HepG2 (cell line): ENCODE measurements at places on chromosomes 4 and X.

DNA sequence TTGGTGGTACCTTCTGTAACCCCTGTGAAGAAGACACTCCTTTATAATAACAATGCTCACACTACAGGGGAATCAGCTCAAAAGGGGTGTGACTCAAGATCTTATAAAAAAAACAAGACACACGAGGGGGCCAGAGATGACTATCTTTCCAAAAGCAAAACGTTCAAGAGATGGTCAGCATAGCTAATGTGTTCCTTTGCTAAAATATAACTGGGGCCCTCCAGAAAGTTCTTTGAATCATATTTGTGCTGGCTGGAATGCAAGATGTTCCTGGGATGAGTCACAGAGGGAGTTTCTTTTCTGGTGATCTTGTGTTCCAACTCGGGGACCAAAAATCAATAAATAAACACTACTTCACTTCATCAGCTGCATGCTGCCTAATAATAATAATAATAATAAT is 46.5 kb downstream of the RAI2 start:
- no peak for DNase-seq

GRCh38 chr4:94897023-94897422 is 139.3 kb downstream of the BMPR1B start:
- peak; percentile 76 for DNase-seq

GRCh38 chrX:14616301-14616700 is 87.0 kb downstream of the GLRA2 start:
- no peak for DNase-seq

GRCh38 chrX:73944563-73944908 is 359.4 kb upstream of the ZCCHC13 start:
- no peak for DNase-seq

DNA sequence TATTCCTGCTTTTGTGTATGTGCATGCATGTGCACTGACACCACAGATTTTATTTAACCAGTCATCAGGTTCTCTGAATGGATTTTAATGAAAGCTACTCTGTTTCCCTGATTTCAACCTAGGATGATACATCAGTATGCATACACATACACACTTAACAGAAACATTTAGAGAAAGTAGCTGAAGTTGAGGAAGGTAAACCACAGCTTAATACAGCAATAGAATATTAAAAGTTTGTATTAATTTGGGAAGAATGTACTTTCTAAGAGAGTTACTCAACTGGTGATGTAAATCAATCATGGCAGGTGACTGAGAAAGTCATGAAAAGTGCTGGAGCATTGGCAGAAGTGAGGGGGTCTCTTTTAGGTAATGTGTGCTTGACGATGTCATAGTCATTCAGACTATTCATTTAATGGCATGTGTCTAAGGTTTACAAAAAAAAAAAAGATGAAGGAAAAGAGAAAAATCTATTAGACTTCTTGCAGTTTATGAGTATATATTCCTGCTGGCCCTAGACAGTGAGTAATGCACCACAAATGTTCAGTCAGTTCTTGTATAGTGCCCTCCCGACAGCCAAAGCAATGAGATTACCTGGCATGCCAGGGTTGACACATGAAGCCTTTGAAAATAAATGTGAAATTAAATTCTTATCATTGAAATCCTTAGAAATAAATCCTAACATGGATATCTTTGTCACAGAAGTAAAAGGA is 187.6 kb downstream of the RAPGEF2 start:
- DNase-seq: no peak

GRCh38 chrX:70405003-70405402 is 18.1 kb upstream of the GDPD2 start:
- DNase-seq: no peak

- no peak for DNase-seq
Observed at GRCh38 chrX:10414862-10415261, 205.5 kb downstream of the MID1 start.

DNA sequence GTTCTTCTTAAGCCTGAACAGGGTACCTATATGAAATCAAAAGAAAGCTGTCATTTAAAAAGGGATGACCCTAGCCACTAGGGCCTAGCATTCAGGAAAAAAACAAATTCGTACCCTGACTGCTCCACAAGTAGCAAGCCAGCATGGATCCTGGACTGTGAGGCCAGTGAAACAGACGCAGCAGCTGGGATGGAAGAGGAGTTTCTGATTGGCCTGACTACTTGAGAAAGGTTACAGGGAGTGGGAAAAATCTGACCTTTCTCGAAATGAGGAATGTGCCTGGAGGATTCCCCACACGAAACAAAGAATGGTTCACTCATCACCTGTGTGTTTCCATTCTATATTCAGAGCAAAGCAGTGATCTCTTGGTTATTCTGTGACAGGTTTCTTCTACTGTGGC is 87.6 kb upstream of the JADE1 start:
- no peak for DNase-seq

DNA sequence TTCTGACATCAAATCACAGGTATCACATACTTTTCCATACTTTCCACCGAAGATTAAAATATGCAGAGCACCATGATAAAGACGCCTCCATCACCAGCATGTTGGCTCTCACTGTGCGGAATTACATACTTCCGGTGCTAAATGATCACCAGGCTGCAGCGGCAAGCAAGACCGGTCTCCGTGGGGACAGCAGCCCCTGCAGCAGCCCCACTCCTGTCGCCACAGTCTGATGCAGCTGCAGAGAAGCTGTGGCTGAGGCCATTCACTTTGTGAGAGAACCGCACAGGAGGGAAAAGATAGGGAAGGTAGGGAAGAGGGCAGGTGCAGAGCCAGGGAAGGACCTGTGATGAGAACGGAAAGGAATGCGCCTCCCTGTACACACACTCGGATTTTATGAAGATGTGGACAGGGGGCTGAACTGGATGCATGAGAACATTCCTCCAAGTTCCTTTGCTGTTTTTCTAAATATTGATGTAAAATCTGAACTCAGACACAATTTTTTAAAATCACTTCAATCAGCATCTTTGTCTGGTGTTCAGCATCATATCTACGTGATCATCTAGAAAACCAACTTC is 38.3 kb downstream of the AFAP1 start:
- DNase-seq: no peak

GRCh38 chrX:110308220-110308619 is 9.7 kb downstream of the AMMECR1 start:
- no peak for DNase-seq

- DNase-seq: no peak
Observed at GRCh38 chr4:38046727-38047489, 86.7 kb downstream of the PTTG2 start.

GRCh38 chrX:106201502-106202178 is 33.5 kb downstream of the PWWP3B start:
- DNase-seq: no peak

DNA sequence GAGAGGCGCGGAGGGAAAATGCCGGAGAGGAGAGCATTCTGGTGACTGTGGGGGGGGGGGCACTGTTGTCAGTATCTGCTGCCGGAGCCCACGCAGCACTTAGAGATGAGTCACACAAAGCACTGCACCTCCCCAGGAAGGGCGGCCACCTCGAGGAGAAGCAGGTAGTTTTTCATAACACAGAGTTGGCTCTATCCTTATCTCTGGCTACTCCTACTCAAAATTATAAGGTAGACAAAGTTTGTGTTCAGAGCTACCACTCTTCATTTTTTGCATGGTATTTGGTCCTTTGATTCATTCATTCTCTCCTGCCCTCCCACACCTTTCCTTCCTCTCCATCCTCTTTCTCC is 76.2 kb upstream of the SCOC start:
- no peak for DNase-seq

DNA sequence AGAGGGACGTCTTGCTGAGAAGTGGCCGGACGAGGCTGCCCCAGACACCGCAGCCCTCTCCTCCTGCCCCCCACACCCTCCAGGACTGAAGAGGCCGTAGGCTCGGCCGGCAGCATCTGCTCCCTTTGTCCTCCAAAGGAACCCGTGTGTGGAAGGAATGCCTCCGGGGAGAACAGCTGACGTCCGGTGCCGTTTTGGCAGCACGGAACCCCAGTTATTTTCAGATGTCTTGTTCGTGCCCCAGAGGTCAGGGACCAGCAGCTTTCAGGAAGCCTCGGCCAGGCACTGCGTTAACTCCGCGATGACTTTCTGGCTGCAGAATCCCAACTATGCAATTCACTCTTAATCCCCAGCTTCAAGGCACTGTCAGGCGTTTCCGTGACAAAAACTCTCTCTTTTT is 10.9 kb upstream of the PPP2R3B start:
- DNase-seq: no peak

- no peak for DNase-seq
Observed at GRCh38 chr4:575281-576141, 584 bp downstream of the TMEM271 start.

- no peak for DNase-seq
Observed at GRCh38 chr4:170012629-170012958, 13.6 kb downstream of the MFAP3L start.

GRCh38 chr4:184899261-184900134 is 73.7 kb upstream of the ACSL1 start:
- DNase-seq: no peak

DNA sequence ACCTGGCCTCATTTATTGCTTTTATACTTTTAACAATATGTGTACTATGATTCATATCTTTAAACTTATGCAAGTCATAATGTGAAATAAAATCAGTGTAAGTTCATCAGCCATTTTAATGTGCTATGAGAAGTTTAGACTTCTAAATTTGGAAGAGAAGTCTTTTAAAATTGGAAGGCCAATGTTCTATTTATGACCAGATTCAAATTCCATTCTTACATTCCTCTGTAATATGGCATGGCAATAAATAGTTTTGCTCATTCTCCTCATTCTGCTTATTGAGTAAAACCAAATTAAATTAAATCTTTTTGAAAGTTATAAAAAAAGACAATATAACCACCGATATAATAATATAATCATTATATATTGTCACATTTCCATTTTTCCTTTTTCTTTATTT is 126.2 kb downstream of the SORBS2 start:
- DNase-seq: no peak

GRCh38 chr4:89157488-89158024 is 46.2 kb downstream of the TIGD2 start:
- DNase-seq: no peak

DNA sequence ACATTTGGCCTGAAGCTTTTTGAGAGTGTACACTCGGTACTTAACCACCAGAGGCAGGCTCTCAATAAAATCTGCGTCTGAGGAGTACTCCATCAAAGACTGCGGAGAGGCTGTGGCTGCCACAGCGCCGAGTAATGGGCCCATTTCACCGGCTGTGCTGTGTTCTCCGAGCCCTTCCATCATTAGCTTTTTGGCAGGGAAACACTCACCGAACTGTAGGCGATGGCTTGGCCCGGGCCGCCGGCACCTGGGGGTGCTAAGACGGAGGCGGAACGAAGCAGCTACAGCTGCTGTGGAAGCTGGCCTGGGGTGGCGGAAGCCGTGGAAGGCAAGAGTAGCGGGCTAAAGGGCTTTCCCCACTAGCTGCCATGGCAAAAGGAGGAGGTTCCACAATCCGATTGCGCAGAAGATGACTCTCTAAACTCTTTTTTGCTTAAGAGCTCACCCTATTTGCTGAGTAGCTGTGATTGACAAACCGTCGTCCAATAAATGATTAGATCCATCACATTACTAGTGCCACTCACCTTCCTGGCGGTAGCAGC is 48.5 kb upstream of the PABPC1L2A start:
- DNase-seq: no peak

GRCh38 chr4:14841801-14842768 is 160.2 kb upstream of the CPEB2 start:
- DNase-seq: no peak

GRCh38 chr4:39044956-39045826 is 13.0 kb upstream of the TMEM156 start:
- DNase-seq: no peak

DNA sequence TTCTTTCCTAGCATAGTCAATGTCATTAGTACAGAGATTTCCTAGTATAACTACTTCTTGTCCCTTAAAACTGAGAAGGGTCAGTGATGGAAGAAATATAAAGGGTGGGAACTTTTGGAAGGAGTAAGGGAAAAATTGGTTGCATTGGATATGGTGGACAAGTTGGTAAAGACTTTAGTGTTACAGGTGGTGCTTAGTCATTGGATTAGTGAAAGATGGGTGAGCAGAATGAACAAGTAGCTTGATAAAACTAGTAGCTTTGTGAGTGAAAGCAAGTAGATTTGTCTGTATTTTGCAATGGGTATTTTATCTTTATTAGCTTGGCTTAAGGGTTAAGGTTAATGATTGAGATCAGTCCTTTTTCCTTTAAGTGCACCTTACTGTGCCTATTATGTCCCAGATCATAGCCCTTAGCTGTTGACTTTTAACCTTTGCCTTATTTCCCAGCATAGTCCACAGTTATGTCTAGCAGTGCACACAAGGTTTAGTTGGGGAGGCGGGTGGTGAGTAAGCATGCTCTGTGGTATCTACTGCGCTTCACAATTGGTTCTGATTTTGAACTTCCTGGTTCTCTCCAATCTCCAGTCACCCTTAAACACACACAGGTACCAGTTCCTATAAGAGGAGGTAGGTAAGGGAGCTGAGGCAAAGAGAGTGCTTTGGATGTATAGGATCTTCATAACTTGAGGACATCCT is 9.5 kb downstream of the WDR44 start:
- DNase-seq: no peak

DNA sequence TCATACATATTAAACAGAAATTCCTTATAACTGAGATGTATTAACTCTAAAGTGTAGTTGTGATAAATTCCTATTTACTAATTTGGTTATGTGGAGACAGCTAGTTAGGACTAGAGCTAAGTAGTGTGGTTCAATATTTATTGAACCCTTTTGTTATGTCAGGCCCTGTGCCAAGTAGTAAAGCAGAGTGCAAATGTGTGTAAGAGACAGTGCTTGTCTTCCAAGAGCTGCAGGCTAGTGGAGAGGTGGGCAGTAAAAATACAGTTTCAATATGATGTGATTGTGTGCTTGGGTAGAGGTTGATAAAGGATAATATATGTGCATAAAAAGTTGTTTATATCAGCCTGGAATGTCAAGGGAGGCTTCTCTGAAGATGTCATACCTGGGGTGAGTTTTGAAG is 80.0 kb downstream of the TBC1D19 start:
- no peak for DNase-seq

DNA sequence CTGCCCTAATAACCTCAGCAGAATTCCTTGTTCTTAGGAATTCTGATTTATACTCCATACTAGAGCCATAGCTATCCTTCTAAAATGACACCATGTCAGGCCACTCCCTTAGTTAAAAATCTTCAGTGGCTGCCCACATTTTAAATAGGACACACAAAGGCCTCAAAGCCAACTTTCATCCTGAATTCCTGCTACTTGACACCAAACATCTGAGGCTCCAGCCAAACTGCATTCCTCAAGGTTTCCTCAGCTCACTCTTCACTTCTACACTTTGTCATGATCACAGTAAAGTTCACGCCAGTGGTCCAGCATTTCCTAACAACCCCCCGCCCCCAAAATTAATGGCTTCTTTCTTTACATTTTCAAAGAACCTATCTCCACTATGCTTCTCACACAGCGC is 124.3 kb downstream of the ADGRA3 start:
- DNase-seq: no peak

DNA sequence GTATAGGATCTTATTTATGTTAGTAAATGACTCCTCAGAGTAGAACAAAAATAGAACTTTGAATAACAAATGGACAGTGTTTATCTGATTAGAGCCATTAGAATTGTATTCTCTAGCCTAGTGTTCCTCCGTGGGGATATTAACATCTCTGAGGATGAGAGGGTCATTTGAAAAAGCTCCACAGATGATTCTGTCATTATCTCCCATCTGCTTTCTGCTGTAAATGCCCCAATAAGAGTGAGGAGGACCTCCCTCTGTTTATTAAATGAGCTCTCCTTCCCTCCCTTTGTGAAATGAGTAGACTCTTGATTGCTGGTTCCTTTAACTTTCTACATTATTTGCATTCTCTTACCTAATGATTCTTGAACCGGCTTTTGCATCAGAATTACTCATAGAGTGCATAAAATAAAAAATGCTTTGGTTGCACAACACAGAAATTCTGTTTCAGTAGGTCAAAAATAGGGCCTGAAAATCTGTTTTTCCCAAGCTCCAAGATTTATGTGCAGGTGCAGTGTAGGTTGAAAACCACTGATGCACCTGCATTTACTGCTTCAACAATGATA is 18.0 kb downstream of the GC start:
- DNase-seq: no peak
